ENCODE measurements at places on chromosomes 7 and 10. TPM values are rescaled to one million over a fixed set of nuclear protein-coding genes. Genes with fewer than 3 reads are reported as not detected.

DNA sequence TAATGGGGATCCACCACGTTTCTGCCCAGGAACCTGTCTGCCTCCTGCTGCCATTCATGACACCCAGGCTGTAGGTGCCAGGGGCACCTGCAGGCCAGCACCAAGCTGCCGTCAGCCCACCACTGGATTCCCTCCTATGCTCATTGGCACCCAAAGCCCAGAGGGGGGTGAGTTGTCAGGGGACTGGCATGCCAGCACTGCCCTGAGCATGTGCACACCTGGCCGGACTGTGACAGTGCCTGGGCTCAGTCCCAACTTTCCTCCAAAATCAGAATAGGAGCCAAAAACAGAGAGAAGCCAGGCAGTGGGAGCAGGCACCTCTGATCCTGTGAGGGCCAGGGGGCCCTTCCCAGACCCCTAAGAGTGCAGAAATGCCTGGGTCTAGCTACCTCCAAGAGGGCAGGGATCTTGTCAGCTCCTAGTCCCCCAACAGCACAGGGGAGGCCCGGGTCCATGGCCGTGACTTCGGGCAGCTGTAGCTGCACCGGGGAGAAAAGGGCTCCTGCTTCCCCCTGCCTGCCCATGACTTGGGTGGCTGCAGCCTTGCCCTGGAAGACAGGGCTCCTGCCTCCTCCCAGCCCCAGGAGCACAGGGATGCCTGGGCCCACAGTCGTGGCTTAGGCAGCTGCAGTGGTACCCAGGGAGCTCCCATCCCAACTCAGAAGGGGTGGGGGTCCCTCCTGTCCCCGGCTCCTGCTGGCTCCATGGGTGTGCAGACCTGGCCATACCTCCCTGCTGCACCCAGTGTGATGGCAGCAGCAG is 249.8 kb upstream of the DKK1 start:
- no peak for DNase-seq

The WNT2 gene
- total RNA-seq = 0.16 TPM

- DNase-seq = no peak
Measured at GRCh38 chr10:133129071-133129858, 30.8 kb upstream of the KNDC1 start.

GRCh38 chr7:41832941-41833340 is 130.1 kb upstream of the INHBA start:
- no peak for DNase-seq

- no peak for DNase-seq
Measured at GRCh38 chr7:142961973-142962926, at the start of gene KEL. TSS of gene KEL (minus strand) at chr7:142962363. CDS start at chr7:142962206, 157 bp downstream.

DNA sequence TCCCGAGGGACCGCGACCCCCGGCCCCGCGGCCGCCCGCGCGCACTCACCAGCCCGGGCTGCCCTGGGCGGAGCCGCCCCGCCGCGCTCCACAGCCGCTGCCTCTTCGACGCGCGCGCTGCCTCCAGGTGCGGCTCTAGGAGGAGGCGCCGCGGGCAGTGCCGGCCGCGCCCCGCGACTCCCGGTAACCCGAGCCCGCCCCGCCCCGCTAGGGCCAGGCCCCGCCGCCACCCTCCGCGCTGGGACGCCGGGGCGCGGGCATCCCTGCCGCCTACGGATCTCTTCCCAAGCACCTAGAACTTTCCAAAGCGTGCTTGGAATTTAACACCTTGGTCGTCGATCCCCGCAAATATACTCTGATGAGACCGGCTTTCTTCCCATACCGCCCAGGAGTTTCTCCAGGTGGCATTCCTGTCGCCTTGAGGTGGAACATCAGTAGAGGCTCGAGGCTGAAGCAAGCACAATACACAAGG is at the start of gene SLC26A5:
Gene SLC26A5 (minus strand): TSS at position 159 of the 472 bp plus-strand sequence. CDS start 24,693 bp downstream, outside the sequence.
- DNase-seq = no peak

GRCh38 chr10:92284112-92284704 is 6.7 kb downstream of the CPEB3 start:
- no peak for DNase-seq

- no peak for DNase-seq
Measured at GRCh38 chr10:86960003-86960862, 1.8 kb downstream of the SNCG start.
